ENCODE measurements at places on chromosomes 2 and 18.

DNA sequence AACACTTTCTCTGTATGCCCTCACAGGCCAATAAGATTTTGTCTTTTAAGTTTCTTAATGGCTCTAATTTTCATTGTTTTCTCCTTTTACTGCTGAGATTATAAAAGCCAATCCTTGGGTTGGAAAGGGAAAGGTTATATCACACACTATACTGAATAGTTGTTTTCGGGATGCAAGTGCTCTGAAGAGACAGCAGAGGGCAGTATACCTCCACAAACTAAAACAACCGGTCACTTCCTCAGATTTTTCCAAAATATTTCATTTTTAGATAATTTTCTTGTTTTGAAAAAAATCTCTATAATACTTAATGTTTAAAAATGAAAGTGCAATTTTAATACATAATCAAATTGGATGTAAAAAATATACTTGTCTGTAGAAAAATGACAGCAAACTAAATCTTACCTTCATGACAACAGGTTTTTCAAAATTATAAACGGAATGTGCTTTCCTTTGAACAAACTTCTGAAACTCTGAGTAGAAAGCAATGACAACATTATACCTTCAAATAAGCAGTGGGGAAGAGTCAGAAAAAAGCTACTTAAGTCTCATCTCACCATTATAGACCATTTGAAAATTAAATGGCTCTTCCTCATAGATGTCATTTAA lies 82.7 kb downstream of the ORC4 start:
- DNase-seq, result no peak

- no peak for DNase-seq
These were observed 168.7 kb downstream of the TMEM247 start for GRCh38 chr2:46647766-46648742.

DNA sequence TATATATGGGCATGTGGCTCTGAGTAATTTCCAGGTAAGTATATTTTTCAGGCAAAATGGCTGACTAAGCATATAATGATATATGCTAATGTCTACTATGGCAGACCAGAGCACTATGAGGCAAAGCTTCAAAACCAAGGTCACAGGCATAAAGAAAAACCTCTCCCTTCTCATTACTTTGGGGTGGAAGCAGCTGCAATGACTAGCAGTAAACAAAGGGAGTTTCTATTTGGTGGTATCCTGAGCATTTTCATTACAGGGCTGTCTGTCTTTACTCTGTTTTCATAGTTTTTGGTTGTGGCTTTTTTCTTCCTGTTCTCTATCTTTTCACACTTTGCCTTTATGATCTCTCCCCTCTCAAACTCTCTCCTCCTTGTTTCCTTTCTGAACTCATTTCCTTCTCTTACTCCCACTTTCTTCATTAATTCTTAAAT lies 15.6 kb downstream of the PDE6D start:
- DNase-seq, result no peak

DNA sequence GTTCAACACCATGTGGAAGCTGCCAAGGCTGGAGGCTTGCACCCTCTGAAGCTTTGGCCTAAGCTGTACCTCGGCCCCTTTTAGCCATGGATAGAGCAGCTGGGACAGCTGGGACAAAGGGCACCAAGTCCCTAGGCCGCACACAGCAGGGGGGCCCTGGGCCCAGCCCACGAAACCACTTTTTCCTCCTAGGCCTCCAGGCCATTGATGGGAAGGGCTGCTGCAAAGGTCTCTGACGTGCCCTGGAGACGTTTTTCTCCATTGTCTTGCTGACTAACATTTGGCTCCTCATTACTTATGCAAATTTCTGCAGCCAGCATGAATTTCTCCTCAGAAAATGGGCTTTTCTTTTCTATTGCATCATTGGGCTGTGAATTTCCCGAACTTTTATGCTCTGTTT lies 13.7 kb downstream of the RAPGEF4 start:
- no peak for DNase-seq

GRCh38 chr18:32730620-32731091 lies 42.2 kb downstream of the KLHL14 start:
- no peak for DNase-seq

DNA sequence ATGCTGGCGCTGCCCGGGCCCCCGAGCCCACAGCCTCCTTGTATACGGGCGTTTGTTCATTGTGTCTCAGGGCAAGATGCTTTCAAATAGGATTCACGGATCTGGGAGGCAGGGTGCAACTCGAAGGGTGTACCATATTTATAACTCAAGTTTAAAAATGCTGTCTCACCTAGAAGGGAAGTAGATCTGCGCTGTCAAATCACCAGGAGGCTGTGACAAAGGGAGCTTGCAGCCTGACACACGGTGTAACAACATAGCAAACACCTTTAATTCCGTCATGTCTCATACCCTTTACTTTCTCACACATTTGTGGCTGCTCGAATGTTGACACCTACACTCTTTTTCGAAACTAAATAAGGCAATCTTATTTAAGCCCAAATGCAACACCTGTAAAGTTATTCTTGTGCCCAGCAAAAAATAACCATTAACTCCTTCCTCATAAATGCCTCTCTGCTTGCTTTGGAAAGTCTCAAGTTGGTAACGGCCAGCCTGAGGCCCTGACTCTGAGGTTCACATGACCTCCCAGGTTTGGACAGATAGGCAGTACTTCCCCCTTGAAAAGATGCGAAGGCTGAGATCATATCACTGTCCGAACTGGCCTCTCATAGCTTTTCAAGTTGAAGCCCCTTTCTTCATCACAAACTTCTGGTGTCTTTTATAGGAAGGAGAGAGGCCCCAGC lies 11.6 kb downstream of the ZEB2 start:
- DNase-seq, result peak; percentile 36

GRCh38 chr18:2573408-2573807 lies 2.1 kb downstream of the NDC80 start:
- no peak for DNase-seq

DNA sequence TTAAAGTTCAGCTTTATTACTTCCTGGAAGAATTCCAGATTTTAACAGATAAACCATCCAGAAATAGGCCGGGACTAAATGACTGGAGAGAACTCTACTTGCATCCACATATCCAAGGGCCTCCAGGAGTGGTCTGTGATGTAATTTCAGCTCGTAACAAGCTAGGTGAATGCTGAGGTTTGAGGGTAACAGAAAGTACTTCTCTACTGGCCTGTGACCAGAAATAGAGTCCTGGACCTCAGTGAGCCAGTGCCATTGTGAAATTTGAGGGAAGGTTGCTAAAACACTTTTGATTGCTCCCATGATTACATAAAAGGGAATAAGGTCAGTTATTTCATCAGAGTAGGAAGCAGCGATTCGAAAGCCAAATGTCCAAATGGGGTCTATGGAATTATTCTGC lies 158.1 kb downstream of the DOCK10 start:
- no peak for DNase-seq

- no peak for DNase-seq
These were observed 234.6 kb upstream of the SIX3 start for GRCh38 chr2:44706681-44707553.

- no peak for DNase-seq
These were observed 81.8 kb downstream of the TNS1 start for GRCh38 chr2:217920879-217921603.

GRCh38 chr2:199734651-199735050 lies 116.3 kb downstream of the FTCDNL1 start:
- DNase-seq, result no peak

DNA sequence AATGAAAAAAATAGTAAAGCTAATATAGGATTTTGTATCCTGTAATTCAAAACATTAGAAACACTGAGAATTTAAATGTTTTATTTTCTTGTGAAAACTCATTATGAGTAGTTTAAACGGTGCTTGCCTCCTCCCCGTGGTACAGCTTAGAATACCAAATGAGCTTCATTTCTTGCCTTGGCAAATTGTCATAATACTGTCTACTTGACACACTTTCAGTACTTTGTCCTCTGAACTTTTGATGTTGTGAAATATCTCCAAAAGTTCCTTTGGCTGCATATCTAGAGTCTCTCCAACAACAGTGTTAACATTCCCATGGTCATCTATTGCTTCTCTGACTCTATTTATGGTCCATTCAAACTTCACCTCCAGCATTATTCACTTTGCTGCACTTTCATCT lies 61.9 kb upstream of the EPB41L5 start:
- no peak for DNase-seq

GRCh38 chr2:37300578-37300977 lies 24.1 kb downstream of the PRKD3 start:
- no peak for DNase-seq

GRCh38 chr18:74784752-74785151 lies 187.1 kb downstream of the ZNF407 start:
- DNase-seq, result no peak

GRCh38 chr2:71122387-71123298 lies 7.4 kb downstream of the MCEE start:
- DNase-seq, result no peak

- DNase-seq, result no peak
These were observed 160.0 kb upstream of the ZEB2 start for GRCh38 chr2:144679942-144680341.

GRCh38 chr2:218658671-218659257 lies 659 bp downstream of the ZNF142 start:
- no peak for DNase-seq

DNA sequence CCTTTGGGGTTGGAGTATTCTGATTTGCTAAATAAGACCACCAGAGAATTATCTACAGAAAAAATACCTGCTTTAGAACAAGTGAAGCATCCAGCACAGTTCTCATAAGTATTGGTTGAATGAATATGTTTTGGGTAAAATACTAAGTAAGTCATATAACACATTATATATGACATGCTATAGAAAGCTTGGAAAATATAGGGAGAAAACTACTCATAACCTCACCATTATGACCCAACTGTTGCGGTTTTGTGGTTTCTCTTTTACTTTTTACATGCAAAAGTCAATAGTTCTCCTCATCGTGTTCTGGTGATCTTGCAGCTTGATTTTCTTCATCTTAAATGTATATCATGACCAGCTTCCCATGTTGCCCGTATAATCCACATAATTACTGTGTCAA lies 66.2 kb downstream of the DIPK1C start:
- no peak for DNase-seq

DNA sequence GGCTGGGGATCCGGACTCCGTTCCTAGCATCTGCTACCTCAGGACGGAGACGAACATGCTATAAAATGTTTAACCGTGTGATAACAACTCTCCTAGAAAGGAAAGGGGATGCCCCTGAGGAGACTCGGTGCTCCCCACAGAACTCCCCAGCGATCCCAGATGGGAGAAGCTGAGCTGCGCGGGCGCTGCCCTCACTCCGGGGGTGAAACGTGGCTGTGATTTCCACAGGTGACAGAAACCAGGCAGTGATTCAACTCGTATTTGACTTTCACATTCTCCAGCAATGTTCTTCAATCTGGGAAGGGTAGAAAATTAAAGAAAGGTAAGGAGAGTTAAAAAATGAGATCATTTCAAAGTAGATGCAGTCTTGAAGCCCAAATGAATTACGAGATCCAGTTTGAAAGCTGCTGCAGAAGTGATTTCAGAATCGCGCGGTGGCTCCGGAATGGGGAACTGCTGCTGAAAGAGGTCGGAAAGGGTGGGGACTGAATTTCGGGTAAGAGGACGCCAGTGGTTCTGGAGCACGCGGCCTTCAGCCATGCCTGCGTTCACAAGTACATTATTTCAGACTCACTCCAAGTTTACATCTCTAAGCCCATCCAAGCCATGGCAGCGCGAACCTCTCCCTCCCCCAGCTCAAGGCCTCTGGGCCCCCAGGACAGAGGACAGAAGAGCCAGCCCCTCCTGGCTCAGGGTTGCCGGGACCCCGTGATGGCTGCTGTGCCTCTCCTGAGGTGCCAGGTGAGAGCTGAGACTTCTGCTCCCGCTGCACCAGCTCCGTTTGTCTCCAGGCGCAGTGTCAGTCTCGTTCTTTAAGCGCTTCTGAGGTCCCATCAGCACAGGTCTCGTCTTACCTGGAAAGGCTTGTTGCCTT lies 39.5 kb downstream of the ADNP2 start:
- DNase-seq, result no peak

DNA sequence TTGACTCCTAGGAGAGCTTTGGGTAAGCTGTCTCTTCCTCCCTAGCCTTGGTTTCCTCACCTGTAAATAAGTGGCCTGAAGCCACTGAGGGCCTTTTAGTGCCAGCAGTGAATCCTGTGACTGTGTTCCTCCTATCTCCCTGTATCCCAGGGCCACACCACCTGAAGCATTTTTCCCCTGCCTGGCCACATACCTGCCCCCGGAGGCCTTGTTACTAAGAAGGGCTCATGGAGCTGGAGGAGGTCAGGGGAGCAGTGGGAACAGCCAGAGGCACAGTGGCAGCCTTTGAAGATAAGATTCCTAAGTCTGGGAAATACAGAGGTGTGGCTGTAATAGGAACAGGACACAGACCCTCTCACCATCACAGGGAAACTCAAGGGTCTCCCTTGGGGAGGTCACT lies 162.4 kb downstream of the SMAD7 start:
- no peak for DNase-seq

DNA sequence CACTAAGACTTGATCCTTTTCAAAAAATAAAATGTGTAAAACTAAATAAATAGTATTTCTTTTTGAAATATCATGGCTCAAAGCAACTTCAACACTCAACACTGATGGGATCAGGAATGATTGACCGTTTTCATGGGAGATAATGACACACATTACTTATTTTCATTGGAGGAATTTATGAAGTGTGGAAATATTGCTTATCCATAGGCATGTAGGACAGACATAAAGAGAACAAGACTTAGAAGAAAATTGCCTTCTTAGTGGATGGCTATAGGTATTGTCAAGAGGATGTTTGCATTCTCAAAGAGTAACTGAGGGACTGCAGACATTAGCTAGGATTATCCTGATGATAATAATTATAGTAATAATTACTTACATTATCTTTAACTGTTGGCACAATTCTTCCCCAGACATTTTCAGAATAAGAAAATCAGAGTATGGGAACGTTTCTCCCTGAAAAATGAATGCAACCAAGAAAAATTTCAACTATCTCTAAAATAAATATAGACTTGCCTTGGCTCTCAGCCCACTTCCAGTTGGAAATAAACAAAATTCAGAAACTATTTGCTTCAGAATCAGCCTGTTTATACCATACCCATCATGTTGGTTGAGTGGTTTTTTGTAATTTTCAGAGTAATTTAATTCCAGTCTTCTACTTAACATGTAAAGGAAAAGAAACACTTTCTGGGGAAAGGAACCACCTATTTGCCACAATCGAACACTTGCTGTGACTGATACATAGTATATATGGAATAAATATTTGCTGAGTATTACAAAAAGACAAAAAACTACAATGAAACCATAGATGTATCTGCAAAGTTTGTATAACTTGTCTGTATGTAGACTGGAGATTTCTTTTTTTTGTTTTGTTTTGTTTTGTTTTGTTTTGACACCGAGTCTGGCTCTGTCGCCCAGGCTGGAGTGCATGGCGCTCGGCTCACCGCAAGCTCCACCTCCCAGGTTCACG lies 165.7 kb downstream of the TMX3 start:
- DNase-seq, result no peak

- no peak for DNase-seq
These were observed 19.7 kb downstream of the NGEF start for GRCh38 chr2:232993231-232993821.
